NCI-H2029 (cell line): ENCODE measurements at places on chromosomes 1 and 21.

GRCh38 chr1:209527372-209527771, 56.1 kb upstream of the CAMK1G start:
- DNase-seq: no peak

DNA sequence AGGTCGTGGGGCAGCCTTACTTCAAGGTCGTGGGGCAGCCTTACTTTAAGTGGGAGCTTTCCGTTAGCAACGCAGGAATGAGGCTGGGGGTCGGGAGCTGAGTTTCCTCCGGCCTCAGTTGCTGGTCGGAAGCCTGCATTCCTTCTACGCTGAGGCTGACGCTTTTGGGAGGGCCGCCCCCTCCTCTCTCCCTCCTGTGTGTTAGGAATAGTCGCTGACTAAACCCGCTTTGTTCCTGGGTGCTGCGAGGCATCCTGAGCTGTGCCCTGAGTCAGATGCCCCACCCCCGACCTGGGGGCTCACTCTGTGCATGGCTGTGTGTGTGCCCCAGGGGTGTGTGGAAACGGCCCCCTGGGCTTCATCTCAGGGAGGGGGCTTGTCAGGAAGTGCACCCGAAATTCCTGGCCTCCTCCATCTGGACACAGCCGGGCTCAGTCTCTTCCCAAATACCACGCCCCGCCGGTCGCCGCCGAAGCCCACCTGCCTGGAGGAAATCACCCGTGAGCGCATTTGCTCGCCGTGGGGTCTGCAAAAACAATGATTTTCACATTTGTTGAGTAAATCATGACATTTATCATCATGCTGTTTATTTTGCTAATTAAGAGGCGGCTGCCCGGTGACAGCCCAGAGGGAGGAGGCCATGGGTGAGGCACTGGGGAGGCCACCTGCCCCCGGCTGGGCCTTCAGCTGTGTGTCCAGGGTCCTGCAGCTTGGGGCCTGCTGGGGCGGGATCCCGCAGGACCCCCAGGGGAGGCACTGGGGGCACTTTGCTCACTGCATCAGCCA, 121.4 kb downstream of the PRDM16 start:
- DNase-seq: no peak

DNA sequence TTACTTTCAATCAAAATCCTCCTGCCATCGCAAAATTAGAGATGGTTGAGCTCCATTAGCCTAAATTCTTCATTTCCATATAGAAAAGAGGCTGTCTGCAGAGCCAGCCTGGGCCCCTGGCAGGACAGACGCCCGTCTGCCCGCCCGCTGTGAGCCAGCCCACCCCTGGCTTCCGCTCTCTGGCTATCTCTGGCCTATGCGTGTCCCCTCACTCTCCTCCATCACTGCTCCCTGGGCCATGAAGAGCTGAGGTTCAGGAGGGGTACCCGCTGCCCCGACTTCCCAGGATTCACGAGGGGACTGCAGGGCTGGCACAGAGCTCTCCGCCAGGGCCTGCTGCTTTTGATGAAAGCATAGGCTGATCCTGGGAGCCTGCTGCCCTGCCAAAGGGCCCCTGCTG, 117.6 kb downstream of the CASZ1 start:
- no peak for DNase-seq

DNA sequence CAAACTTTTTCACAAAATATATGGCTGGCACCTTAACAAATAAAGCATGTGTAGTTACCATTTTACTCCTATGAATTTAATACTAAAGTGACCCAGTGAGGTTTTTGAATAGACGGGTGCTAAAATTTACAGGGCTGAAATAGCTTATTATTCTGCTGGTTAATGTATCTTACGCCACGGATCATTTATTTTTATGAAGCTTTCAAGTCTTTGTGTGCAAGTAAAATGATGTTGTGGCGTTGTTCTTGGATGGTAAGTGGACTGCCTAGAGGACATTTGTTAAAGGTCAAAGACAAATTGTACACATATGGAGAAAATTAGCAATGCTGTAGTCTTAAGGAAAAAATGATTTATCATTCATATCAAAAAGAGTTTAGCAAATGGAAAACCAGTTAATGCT, 22.8 kb downstream of the INSL5 start:
- DNase-seq: no peak

GRCh38 chr1:94044891-94045290, 76.1 kb downstream of the ABCA4 start:
- DNase-seq: no peak

DNA sequence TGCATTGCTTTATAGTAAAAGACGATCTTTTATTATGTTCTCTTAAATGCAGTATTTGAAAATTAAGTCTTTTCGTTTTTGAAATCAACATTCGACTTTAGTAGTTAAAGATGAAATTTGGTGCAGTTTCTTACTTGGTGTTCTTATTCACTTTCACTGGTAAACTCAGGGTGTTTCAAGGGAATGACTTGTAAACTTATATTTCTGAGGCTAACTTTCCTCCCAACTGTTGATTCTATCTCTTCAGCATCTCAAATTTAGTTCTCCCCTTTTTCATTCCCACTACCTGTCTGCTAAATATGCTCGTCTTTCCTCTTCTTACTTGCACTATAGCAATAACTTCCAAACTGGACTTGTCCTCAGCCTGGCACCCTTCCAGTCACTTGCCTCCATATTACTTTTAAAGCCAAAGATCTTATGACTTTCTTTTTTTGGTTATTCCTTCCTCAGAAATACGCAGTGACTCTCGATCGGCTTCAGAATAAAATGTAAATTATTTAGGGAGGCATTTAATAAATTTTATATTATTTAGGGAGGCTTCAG, 988 bp downstream of the SLC35A3 start:
- peak; percentile 31 for DNase-seq

GRCh38 chr21:23861911-23862504, 1745.3 kb downstream of the MRPL39 start:
- no peak for DNase-seq

DNA sequence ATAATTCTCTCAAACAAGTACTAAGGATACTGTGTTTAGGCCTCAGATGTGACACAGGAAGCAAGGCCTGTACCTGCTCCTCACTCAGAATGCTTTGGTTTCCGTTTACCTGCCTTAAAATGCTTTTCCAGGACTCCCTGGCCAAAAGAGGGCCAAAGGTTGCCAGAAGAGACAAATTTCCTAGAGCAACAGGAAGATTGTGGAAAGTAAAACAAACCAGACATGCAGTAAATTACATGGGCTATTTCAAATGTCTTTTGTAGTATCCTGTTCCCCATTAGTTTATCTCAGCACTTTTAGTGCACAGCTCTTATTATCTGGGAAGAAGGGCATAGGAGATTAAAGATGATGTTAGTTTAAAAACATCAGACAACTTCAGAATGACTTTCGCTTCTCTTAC, 280.0 kb downstream of the NFIA start:
- no peak for DNase-seq

- no peak for DNase-seq
These were observed 33.9 kb downstream of the SLC66A1 start for GRCh38 chr1:19346026-19346425.

DNA sequence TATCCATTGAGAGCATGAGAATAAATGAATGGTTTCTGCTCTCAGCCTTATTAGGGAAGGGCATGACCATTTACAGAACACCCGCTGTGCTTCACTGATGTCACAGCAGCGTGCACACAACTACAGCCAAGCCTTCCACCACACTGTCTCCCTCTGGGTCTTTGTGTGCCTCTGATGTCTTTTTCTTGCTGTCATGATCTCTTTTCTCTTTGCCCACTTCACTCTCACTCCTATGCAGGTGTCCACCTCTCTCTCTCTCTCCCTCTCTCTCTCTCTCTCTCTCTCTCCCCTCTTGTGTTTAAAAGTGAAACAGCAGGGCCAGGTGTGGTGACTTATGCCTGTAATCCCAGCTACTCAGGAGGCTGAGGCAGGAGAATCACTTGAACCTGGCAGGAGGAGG, 232.5 kb upstream of the JUN start:
- DNase-seq: peak; percentile 39

DNA sequence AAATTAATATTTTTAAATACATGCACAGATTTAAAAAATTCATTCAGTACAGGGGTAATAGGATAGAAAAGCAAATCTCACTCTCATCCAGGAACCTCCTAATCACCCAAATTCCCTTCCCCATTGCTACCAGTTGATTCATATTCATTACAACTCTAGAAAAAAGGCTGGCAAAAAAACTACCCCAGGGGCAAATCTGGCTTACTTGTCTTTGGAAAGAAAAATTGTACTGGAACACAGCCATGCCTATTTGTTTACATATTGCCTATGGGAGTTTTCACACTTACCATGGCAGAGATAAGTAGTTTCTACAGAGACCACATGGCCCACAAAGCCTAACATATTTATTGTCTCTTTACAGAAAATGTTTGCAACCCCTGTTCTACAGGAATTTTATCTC, 8.9 kb upstream of the RBM34 start:
- DNase-seq: no peak

- DNase-seq: peak; percentile 35
These were observed 1.1 kb downstream of the SERTAD4 start for GRCh38 chr1:210233495-210234328.

- DNase-seq: no peak
These were observed 20.9 kb downstream of the PTPRU start for GRCh38 chr1:29256979-29257804.

DNA sequence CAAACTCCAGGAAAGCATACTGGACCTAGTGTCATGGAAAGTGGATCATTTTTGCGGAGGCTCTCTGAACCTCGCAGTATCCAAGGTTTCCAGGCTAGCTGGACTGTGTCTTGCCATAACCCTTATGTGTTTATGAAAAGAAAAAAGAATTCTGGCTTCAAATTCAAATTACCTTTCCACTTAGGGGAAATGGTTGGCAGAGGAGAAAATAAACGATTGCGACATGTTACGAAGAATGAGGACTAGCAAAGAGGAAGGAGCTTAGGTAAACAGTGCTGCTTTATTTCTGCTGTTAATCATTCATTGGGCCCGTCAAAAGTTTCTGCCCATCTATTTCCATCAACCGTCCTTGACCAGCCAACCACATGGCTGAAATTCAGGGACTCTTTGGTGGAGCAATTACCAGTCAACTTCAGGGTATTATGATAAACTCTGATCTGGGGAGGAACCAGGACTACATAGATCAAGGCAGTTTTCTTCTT, at the start of gene C4BPA:
Gene C4BPA (plus strand): TSS at position 342 of the 482 bp plus-strand sequence. CDS start 8,793 bp downstream, outside the sequence.
- DNase-seq: no peak

DNA sequence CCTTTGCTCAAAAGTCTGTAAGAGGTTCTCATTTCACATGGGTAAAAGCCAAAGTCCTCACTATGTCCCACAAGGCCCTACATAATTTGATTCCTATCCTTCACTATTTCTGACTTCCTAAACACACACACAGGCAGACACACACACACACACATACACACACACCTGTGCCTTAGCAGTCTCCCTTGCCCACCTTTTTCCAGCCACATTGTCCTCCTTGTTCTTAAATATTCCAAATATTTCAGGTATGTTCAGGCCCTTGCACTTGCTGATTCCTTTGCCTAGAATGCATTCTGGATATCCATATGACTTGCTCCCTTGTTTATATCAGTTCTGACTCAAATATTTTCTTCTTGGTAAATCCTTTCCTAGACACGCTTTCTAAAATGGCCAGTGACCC, 54.6 kb downstream of the NTNG1 start:
- DNase-seq: no peak

GRCh38 chr1:172117800-172118199, 276.5 kb downstream of the DNM3 start:
- DNase-seq: no peak

DNA sequence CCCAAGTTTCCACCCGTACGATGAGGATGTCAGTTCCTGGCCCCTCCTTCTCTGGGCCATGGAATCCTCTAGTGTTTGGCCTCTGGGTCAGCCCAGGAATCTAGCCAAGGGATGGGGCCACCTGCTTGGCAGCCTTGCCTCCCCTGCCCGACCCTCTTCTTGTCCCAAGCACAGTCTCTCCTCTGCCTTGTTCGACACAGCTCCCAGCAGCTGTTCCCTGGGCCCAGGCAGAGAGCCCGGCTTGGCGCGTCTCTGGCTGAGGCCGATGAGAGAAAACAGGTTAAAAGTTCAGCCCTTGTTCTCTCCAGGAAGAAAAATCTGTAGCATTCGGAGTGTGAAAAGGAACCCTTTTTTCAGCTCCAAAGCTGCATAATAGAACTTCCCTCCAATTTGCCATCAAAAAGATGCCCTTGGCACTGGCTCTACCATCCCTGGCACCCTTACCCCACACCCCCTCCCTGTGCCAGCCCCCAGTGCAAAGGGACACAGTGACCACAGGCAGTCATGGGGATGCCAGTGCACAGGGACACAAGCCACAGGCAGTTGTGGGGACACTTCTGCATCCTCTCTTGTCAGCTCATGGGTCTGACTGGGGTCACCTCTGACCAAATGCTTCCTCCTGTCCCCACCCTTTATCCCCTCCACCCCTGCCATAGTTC, 68.4 kb downstream of the EPHB2 start:
- DNase-seq: no peak

- no peak for DNase-seq
These were observed 53.8 kb downstream of the LYPLAL1 start for GRCh38 chr1:219227360-219228057.

GRCh38 chr21:33619726-33620125, 21.8 kb downstream of the CRYZL1 start:
- DNase-seq: no peak

- DNase-seq: no peak
These were observed at the start of gene FCER1G for GRCh38 chr1:161215076-161215475. Gene FCER1G (plus strand): TSS chr1:161215295. CDS start chr1:161215322, 27 bp downstream.

GRCh38 chr1:153494976-153495535, 34.6 kb upstream of the S100A7 start:
- peak; percentile 74 for DNase-seq

GRCh38 chr1:165928075-165928731, 100.8 kb downstream of the UCK2 start:
- DNase-seq: peak; percentile 4

GRCh38 chr1:235617808-235618207, 31.8 kb downstream of the GNG4 start:
- DNase-seq: no peak

GRCh38 chr1:171160639-171161354, 24.3 kb upstream of the FMO2 start:
- no peak for DNase-seq

GRCh38 chr1:179091691-179092165, 9.9 kb downstream of the TOR3A start:
- DNase-seq: no peak

DNA sequence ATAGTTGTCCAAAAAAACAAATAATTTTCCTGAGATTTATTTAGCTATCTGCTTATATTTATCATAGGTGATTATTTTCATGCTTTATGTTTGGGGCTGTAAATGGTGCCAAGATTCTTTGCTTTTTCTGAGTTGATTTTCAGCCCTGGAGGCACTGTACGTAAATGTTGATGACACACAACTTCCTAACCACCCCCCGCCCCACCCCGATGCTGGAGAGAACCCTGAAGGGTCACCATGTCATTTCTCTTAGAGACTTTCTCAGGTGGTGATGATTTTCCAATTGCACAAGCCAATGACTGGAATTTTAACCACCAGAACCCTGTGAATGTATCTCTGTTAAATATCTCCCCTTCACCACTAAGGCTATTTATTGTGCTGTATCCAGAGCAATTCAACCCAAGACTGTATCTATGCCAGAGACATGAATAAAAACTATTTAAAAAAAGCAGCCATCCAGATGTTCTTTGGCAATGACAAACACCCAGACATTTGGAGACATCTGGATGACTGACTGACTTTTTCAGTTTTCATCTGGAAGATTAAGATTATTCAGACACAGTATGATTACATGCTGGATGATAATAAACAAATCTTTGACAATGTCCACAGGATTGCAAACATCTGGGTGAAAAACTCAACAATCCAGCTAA, 346.0 kb downstream of the LMX1A start:
- DNase-seq: no peak
